ENCODE measurements at places on chromosomes 12 and 14. TPM values are rescaled to one million over a fixed set of nuclear protein-coding genes. Genes with fewer than 3 reads are reported as not detected.

MYO1H gene
- not detected for total RNA-seq

FBLN5 gene
- 2.4 TPM for total RNA-seq

PIP4P1 gene
- 20.6 TPM for total RNA-seq

LGR5 gene
- total RNA-seq = not detected

DTX1 gene
- total RNA-seq = not detected

DBX2 gene
- total RNA-seq = not detected
